Psoas muscle (tissue), 8 donors: ENCODE measurements at places on chromosomes 16 and 17. TPM values are rescaled to one million over a fixed set of nuclear protein-coding genes. Genes with fewer than 3 reads are reported as not detected.

Gene EVPL
- total RNA-seq, result 0.16 TPM

Gene XAF1
- 8.3 TPM for total RNA-seq

DNA sequence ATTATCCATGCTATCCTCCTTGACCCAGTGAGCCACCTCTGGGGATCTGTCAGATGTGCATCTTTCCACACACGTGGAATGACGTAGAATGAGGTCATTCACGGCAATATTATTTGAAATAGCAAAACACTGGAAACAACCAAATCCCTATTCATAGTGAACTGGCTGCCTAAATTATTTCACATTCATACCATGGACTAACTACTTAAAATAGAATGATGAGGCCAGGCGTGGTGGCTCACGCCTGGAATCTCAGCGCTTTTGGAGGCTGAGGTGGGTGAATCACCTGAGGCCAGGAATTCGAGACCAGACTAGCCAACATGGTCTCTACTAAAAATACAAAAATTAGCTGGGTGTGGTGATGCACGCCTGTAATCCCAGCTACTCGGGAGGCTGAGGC, 75.5 kb downstream of the RAP1GAP2 start:
- H3K4me3 ChIP-seq, result no peak overlapping the region
- no peaks in the 10 kb centered on the region for H3K4me1 ChIP-seq
- no peaks in the 10 kb centered on the region for H3K27me3 ChIP-seq
- no peak overlapping the region for H3K27ac ChIP-seq

DNA sequence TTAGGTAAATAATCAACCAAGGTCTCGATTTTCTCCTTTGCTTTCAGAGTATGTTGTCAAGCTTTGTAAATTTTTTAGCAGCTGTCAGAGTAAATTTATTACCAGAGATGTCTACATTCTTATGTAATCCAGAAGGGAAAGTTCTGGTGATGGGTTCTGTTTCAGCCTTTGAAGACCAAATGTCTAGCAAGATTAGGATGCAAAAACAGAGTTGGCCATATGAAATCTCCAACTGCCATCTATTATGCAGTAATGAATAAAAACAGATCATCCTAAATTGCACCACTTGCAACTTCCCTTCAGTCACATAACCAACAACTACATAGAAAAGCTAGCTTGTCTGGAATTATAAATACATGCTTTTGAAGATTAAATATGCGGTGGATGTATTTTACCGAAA, 826.8 kb upstream of the KIF2B start:
- no peak for DNase-seq
- no peak overlapping the region for H3K27ac ChIP-seq
- no peaks in the 10 kb centered on the region for H3K27me3 ChIP-seq
- no peaks in the 10 kb centered on the region for H3K4me1 ChIP-seq
- H3K36me3 ChIP-seq, result no peaks in the 10 kb centered on the region
- no peak overlapping the region for H3K4me3 ChIP-seq

GRCh38 chr16:84356176-84356575, 12.2 kb upstream of the ATP2C2 start:
- DNase-seq, result no peak
- no peak overlapping the region for H3K4me3 ChIP-seq
- H3K27ac ChIP-seq, result no peak overlapping the region
- no peaks in the 10 kb centered on the region for H3K4me1 ChIP-seq
- no peaks in the 10 kb centered on the region for H3K36me3 ChIP-seq

Gene KRTAP4-1
- total RNA-seq, result not detected

Gene SCARF1
- 5.2 TPM for total RNA-seq

DNA sequence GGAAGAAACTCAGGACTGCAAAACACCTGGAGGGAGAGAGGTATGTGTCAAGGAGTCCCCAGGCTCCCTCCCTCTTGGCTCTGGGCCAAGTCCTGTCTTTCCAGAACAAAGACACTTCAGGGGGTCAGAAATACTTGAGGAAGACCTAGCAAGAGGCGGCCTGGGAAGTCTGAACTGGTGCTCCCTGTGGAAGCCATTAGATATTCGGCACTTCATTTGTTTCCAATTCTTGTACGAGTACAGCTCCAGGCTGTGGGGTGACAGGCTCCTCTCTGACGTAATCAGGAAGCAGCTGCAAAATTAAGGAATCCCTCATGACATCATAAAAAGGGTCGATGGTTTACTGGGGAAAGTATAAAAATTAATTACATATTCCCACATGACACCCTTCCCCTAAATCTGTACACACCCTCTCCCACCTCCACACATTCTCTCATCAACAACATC, 108.7 kb downstream of the SMG6 start:
- H3K4me3 ChIP-seq, result no peak overlapping the region
- H3K4me1 ChIP-seq, result peaks cover 33% of the 10 kb centered on the region
- no peaks in the 10 kb centered on the region for H3K36me3 ChIP-seq
- no peaks in the 10 kb centered on the region for H3K27me3 ChIP-seq
- DNase-seq, result no peak
- no peak overlapping the region for H3K27ac ChIP-seq

DNA sequence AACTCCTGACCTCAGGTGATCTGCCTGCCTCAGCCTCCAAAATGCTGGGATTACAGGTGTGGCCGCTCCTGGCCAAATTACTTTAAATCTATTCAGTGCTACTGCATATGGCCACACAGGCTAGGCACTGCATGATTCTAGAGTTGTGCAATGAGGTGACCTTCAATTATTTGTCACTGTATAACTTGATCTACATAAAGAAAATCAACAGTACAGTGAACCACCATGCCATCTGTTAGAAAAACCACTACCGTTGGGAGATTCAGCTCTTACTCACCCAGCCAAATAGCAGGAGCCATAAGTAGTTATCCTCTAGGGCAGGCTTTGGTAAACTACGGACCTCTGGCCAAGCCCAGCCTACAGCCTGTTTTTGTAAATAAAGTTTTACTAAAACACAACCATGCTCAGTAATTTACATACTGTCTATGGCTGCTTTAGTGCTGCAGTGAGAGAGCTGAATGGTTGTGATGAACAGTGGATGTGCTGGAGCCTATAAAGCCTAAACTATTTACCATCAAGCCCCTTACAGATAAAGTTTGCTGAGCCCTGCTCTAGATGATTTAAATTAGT, 40.7 kb upstream of the TANC2 start:
- DNase-seq, result no peak
- H3K27me3 ChIP-seq, result no peaks in the 10 kb centered on the region
- H3K36me3 ChIP-seq, result no peaks in the 10 kb centered on the region
- H3K27ac ChIP-seq, result no peak overlapping the region

DNA sequence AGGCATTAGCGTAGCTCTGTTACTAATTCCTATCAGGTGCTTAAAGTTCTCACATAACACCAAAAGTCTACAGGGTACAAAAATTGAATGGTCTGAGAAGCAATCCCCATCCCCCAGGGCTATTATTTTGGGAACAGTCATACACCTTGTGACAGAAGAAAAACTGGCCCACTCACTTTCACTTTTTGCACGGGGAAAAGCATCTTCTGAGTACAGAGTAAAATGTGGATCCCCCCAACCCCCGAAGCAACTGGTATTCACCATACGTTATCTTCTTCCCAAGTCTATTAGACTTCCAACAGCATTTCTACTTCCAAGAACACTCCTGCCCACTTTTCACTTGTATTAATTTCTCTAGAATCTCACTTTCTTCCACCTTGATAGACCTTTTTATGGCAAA, 11.8 kb downstream of the GGA3 start:
- H3K27ac ChIP-seq, result peak overlapping the region; percentile 49
- DNase-seq, result no peak
- peaks cover 17% of the 10 kb centered on the region for H3K4me1 ChIP-seq
- peaks cover 30% of the 10 kb centered on the region for H3K36me3 ChIP-seq
- H3K4me3 ChIP-seq, result no peak overlapping the region
- no peaks in the 10 kb centered on the region for H3K27me3 ChIP-seq

- H3K27ac ChIP-seq, result no peak overlapping the region
- no peaks in the 10 kb centered on the region for H3K4me1 ChIP-seq
- H3K4me3 ChIP-seq, result no peak overlapping the region
These were observed 37.9 kb downstream of the SIAH1 start for GRCh38 chr16:48347191-48347865.

Gene GAS7
- 10.9 TPM for total RNA-seq

Gene CEP295NL
- 0.52 TPM for total RNA-seq

Gene CACNG5
- not detected for total RNA-seq

Gene SCIMP
- 0.54 TPM for total RNA-seq

Gene TPSD1
- total RNA-seq, result not detected

DNA sequence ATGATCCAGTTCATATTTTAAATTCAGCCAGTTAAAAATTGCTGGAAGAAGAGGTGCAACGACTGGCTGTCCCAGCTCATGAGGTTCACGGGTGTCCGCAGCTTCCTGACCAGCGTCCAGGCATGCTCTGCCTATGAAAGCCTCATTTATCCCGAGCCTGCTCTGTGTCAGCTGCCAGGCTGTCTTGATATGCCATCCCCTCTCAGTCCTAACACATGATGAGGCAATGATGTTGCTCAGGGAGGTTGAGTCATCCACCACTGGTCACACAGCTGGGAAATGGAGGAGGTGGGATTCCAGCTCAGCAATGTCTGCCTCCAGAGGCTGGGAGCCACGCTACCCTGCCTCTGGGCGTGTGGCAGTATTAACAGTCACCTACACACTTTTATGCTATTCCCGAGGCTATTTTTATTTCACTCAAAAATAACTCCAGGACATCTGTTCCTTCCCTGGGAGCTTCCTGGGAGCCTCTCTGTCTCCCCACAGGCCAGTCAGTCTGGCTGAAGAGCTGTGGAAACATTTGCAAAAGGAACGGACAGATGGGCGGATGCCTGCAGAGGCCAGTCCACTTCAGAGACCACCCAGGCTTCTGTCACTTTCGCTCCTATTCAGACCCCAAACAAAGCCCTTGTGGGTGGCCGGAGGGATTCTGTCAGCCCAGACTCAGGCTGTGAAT, 22.5 kb downstream of the RAB11FIP4 start:
- H3K36me3 ChIP-seq, result no peaks in the 10 kb centered on the region
- no peak overlapping the region for H3K27ac ChIP-seq
- no peak for DNase-seq
- no peaks in the 10 kb centered on the region for H3K27me3 ChIP-seq

Gene FAM117A
- total RNA-seq, result 0.71 TPM

DNA sequence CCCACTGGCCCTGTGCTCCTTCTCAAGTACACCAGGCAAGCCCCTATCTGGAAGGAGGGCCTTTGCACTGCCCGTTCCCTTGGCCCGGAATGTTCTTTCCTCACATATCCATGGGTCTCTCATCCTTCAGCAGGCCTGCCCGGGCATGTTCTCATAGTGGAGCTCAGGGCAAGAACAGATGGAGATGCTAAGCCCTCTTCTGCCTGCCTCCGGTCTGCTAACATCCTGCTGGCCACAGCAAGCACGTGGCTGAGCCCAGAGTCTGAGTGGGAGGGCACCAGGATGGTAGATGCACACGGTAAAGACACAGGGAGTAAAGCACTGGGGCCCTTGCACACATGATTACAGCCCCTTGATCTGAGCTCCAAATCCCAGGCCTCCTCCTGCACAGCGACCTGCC, 19.8 kb upstream of the ANKRD40CL start:
- no peaks in the 10 kb centered on the region for H3K27me3 ChIP-seq
- no peaks in the 10 kb centered on the region for H3K4me1 ChIP-seq
- no peak for DNase-seq
- no peak overlapping the region for H3K4me3 ChIP-seq
- H3K27ac ChIP-seq, result no peak overlapping the region
- no peaks in the 10 kb centered on the region for H3K36me3 ChIP-seq

Gene RPH3AL
- total RNA-seq, result 9.7 TPM

DNA sequence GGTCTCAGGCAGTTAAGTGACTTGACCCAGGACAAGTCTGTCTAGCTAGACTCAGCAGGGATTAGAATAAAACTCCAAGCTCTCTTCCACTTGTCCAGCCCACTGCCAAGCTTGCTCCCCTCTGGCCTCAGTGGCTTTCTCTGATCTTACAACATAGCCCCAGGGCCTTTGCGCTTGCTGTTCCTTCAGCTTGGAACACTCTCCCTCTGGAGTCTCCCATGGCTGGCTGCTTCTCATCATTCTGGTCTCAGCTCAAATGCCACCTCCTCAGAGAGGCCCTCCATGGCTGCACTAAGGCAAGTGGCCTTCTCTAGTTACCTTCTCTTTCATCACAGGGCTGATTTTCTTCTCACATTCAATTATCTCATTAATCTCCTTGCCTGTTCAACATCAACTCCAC, 1.1 kb downstream of the TVP23A start:
- H3K27ac ChIP-seq, result no peak overlapping the region
- H3K4me1 ChIP-seq, result no peaks in the 10 kb centered on the region
- DNase-seq, result no peak
- H3K36me3 ChIP-seq, result no peaks in the 10 kb centered on the region
- H3K4me3 ChIP-seq, result no peak overlapping the region
- no peaks in the 10 kb centered on the region for H3K27me3 ChIP-seq

Gene SPNS2
- 3.5 TPM for total RNA-seq

DNA sequence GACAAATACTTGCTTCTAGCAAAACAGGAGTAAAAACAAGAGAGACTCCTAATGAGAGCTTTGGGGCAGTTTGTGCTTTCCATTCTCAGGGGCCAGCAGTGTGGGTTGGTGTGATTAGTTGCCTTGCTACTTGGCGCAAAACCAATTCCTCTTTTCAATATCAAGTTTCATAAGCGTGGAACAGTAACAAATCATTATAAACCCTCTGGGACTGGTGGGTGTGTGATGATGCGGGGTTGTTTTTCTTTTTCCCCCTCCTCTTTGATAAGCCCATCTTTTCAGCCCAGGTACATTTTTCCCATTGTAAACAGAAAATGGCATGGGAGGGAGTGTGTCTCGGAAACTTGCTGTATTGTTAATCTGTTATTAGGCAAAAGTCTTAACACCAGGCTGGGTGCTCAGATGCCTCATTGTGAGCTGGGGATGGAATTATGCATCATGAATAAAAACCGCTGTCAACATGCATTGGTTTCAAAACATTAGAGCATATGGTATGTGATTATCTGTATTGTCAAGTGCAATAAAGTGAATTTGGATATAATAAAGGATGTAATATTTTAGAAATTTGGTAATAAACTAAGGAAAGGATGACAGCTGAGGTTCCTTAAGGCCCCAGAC, 166.4 kb downstream of the CCDC182 start:
- DNase-seq, result no peak
- no peak overlapping the region for H3K4me3 ChIP-seq
- H3K36me3 ChIP-seq, result no peaks in the 10 kb centered on the region
- H3K27ac ChIP-seq, result peak overlapping the region; percentile 65
- no peaks in the 10 kb centered on the region for H3K27me3 ChIP-seq

- H3K27me3 ChIP-seq, result no peaks in the 10 kb centered on the region
- no peak overlapping the region for H3K27ac ChIP-seq
- H3K36me3 ChIP-seq, result no peaks in the 10 kb centered on the region
- no peaks in the 10 kb centered on the region for H3K4me1 ChIP-seq
These were observed 82.9 kb upstream of the RCVRN start for GRCh38 chr17:9987779-9988585.
